NCI-H748 treated with DMSO at 0.1 percent for 48 hours (cell line): ENCODE measurements at places on chromosomes 11 and 22.

DNA sequence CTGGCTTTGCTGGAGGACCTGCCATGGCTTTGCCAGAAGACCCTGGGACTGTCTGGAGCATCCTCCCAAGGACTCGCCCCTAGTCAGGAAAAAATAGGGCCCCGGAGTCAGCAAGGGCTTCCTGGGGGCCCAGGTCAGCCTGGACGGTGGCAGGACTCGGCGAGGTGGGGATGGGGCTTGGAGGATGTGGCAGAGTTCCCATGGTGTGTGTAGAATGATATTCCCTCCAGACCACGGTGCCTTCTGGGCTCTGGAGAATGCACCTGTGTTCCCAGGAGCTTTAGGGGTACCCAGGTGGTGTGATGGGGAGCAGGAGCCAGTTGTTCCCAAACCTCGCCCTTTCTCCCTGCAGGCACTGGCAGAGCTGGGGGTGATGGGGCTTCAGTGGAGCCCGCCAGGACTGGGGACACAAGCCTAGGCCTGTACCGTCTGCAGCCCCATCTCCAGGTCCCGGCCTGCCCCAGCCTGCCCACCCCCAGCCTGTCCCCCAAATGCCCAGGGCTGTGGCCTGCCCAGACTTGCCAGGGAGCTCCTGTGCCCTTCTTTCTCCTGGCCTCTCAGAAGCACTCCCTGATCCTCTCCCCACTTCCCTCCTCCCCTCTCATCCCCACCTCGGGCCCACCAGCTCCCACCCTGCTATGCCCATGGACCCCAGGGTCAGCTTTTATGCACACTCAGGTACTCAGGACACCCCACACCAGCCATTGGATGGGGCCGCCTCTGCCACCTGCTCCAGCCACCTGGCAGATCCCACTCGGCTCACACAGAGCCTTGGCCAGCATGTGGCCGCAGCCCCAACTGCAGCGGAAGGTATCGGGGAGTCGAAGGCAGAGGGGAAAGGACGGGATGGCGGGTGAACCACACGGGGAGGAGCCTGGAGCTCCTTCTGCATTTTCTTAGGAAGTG, 82.1 kb downstream of the CDKN1C start:
- DNase-seq, result no peak

GRCh38 chr11:76621868-76622267, 48.7 kb downstream of the LRRC32 start:
- DNase-seq, result no peak

DNA sequence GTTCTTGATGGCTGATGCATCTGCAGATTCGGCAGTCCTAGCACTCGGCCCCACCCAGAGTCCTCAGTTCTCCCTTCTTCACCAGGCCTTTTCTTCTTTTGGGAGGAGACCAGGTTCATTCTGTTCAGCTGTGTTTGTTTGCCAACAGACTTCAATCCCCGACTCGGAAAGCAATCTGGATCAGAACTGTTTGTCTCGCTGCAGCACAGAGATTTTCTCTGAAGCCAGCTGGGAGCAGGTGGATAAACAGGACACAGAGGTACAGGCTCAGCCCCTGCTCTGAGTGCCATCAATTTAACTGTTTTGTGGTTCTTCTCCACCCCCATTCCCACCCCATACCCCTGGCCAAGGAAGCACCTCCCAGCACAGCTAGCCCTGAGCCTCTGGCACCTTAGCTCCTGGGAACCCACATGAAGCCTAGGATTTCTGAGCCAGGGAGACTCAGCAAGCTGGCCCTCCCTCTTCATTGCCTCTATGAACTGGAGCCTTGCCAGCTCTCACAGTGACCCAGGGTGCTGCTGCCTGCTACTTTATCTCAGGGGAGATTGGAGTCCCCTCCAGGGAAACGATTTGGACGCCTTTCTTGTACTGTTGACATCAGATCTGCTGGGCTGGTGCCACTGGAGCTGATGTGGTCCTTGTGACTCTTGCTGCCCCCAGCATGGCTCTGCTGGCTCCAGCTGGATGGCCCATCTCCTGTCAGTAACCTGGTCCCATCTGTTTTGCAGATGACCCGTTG, 58.2 kb upstream of the HORMAD2 start:
- DNase-seq, result no peak

DNA sequence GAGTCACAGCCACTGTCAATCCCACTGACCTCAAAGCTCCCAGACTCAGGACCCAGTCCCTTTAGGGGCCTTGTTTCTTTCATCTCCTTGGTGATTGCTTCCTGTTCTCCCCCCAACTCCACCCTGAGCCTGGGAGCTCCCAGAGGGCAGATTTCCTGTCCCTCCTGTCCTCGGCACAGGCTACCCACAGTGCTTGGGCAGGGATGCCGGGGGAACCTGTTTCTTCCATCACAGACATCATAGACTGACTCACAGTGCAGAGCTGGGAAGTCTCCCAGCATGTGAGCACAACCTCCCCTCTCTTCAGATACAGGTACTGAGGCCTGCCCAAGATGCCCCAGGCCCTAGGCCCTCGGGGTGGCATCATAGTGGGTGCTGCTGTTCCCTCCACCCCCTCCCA, 16.6 kb downstream of the TRIM29 start:
- no peak for DNase-seq

DNA sequence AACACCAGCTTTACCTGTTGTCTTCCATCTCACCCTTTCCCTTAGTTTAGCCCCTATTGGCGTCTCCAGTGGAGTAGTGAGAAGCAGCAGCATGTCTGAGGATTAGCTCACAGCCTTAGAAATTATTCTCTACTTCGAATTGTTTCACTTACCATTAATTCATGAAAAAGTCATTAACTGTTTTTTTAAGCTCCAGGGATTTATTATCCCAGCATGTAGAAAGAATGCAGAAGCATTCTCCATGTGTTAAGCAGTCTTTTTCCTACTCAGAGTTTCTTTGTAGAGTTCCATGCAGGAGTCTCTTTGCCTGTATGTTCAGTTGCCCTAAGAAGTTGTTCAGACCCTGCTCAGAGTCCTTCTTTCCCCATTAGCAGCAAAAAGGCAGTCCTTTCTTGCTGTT, 137.9 kb upstream of the RASSF10 start:
- no peak for DNase-seq

DNA sequence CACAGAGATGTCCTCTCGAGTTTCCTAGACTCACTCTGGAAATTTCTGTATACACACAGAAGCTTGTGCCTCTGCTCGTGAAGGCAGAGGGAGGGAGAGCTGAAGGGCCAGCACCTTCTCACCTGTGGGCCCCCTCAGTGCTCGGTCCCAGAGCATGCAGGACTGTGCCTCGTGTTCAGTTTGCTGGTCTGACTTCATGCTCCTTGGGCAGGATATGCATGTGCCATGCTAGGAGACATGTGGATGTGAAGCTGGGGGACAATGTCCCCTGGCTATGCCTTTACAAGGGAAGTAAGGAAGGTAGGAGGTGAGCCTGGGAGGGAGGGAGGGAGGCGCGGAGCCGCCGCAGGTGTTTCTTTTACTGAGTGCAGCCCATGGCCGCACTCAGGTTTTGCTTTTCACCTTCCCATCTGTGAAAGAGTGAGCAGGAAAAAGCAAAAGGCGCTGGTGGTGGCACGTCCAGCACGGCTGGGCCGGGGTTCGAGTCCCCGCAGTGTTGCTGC, 22.6 kb downstream of the NEAT1 start:
- DNase-seq, result no peak

DNA sequence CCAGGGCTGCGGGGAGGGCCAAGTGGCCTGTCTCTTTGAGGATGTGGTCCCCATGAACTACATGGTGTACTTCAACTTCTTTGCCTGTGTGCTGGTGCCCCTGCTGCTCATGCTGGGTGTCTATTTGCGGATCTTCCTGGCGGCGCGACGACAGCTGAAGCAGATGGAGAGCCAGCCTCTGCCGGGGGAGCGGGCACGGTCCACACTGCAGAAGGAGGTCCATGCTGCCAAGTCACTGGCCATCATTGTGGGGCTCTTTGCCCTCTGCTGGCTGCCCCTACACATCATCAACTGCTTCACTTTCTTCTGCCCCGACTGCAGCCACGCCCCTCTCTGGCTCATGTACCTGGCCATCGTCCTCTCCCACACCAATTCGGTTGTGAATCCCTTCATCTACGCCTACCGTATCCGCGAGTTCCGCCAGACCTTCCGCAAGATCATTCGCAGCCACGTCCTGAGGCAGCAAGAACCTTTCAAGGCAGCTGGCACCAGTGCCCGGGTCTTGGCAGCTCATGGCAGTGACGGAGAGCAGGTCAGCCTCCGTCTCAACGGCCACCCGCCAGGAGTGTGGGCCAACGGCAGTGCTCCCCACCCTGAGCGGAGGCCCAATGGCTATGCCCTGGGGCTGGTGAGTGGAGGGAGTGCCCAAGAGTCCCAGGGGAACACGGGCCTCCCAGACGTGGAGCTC, 13.5 kb downstream of the ADORA2A start:
- no peak for DNase-seq

DNA sequence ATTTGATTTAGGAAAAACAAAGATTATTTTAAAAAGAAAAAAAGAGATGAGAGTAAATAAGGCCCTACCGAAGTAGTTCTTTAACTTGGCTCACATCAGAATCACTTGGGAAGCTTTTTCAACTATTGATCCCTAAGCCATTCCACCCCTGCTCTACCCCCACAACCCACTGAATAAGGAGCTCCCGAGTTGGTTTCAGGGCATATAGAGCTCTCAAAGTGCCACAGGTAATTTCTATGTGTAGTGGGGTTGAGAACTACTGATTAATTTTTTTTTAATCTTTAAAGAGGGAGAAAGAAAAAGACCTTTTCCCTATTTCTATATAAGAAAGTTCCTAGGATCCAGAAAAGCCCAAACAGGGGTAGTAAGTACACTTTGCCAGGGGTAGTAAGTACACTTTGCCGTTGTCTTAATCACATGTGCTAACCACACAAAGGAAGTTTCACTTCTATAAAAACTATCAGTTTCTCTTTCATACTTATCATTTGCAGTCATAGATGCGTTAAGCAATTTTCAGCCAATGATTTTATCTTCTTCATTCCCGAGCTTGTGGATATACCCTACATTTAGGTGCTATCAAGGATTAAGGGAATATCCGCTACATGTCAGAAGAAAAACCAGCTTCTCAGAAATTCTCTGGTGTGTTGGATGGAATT, 108.4 kb upstream of the ZC3H12C start:
- DNase-seq, result no peak
